ENCODE measurements at places on chromosomes 13 and 19.

GRCh38 chr13:49245101-49245500, 2.6 kb upstream of the CDADC1 start:
- no peak for DNase-seq
- H3K27ac ChIP-seq: no peak overlapping the region
- H3K4me1 ChIP-seq: peaks cover 19% of the 10 kb centered on the region
- peaks cover 5% of the 10 kb centered on the region for H3K36me3 ChIP-seq

- peaks cover 13% of the 10 kb centered on the region for H3K4me1 ChIP-seq
- no peak for DNase-seq
- H3K27ac ChIP-seq: no peak overlapping the region
- H3K27me3 ChIP-seq: peaks cover 22% of the 10 kb centered on the region
- no peaks in the 10 kb centered on the region for H3K36me3 ChIP-seq
Observed at GRCh38 chr19:56079609-56080008, 41.5 kb downstream of the ZNF787 start.

DNA sequence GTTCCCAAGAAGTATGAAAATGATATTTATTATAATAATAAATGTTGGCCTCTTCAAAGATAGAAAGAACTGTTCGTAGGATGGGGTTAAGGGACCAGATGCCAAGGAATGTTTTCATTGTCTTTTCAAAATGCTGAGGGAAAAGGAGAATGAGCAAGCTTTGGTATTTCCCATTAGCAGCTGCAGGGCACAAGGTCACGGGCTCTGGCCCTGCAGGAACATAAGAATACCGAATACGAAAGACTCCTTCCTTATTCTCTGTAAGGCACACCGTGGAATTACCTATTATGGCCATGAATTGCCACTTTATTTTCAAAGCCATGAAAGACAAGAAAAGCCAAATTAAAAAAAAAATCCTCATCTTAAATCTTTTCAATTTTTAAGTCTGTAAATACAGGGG, 49.6 kb upstream of the OLFM4 start:
- DNase-seq: no peak
- H3K36me3 ChIP-seq: no peaks in the 10 kb centered on the region
- peaks cover 6% of the 10 kb centered on the region for H3K27me3 ChIP-seq
- H3K27ac ChIP-seq: no peak overlapping the region
- no peaks in the 10 kb centered on the region for H3K4me1 ChIP-seq
- H3K4me3 ChIP-seq: no peak overlapping the region

DNA sequence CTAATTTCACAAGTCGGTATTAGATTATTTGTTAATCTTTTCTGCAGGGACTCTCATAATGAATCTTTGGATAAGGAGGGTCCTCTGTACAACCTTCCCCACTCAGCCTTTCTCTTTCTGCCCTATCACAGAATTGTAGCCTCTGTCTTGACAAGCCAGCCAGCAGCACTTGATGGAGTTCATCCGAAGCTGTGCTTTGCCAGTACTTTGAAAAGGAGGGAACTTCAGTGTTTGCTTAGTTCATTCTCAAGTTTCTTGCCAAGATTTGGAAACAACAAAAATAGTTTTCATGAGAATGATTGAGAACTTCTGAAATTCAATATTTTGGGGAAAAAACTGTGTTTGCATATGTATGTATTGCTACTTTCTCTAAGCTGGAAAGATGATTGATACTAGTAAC, 69.3 kb upstream of the HMGB1 start:
- H3K36me3 ChIP-seq: no peaks in the 10 kb centered on the region
- DNase-seq: no peak
- no peak overlapping the region for H3K27ac ChIP-seq
- H3K27me3 ChIP-seq: no peaks in the 10 kb centered on the region

DNA sequence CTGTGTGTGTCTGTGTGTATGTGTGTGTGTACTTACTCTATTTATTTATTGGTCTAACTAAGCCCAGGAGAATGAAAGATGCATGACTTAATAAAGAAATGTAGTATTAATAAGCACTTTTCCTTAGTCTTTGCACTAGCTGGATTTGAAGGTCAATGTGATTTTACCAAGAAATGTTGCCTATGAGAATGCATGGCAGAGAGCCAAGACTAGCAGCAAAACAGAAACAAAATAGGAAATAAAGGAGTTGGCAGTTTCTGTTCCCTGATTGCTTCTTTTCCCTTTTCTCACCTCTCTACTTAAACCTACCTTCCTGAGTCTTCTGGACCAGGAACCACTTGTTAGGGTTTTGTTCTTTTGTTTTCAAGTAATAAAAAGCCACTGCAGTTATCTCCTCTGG, 286.1 kb downstream of the KCTD12 start:
- no peak overlapping the region for H3K4me3 ChIP-seq
- no peak overlapping the region for H3K27ac ChIP-seq
- H3K27me3 ChIP-seq: no peaks in the 10 kb centered on the region
- no peaks in the 10 kb centered on the region for H3K4me1 ChIP-seq

DNA sequence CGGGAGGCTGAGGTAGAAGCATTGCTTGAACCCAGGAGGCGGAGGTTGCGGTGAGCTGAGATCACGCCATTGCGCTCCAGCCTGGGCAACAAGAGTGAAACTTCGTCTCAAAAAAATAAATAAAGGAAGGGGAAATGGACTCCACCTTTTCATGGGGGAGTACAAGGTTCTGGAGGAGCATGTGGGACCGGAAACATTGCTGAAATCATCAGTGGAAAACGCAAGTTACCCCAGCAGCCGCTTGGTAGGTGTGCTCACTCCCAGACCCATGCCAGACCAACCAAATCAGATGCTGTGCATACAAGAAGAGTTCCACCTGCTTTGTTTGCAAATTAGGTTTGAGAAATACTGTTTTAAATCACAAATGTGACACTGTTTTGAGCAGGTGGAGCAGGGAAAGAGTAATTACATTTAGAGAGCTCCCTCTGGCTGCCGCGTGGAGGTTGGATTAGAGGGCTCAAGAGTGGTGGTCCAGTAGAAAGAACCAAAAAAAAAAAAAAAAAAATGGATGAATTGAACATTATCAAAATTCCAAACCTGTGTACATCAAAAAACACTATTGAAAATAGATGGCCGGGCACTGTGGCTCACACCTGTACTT, 4.9 kb downstream of the ERICH4 start:
- no peak overlapping the region for H3K4me3 ChIP-seq
- peaks cover 20% of the 10 kb centered on the region for H3K4me1 ChIP-seq
- DNase-seq: no peak
- H3K27ac ChIP-seq: no peak overlapping the region

- H3K27me3 ChIP-seq: no peaks in the 10 kb centered on the region
- H3K4me1 ChIP-seq: no peaks in the 10 kb centered on the region
- H3K36me3 ChIP-seq: no peaks in the 10 kb centered on the region
- no peak for DNase-seq
Observed at GRCh38 chr19:41161903-41162302, 31.1 kb upstream of the CYP2S1 start.
